ENCODE measurements at places on chromosomes 3 and 15. TPM values are rescaled to one million over a fixed set of nuclear protein-coding genes. Genes with fewer than 3 reads are reported as not detected.

The ITIH4 gene
- 1.3 TPM for polyA plus RNA-seq

The LMAN1L gene
- polyA plus RNA-seq, result not detected

The IGSF10 gene
- polyA plus RNA-seq, result not detected

The C3orf20 gene
- polyA plus RNA-seq, result 0.01 TPM

The ZNF660 gene
- 0.18 TPM for polyA plus RNA-seq

The FETUB gene
- not detected for polyA plus RNA-seq

The RAB5A gene
- 61.4 TPM for polyA plus RNA-seq

The MINAR1 gene
- polyA plus RNA-seq, result 0.03 TPM

The GATM gene
- polyA plus RNA-seq, result 21.4 TPM

The CP gene
- 0.23 TPM for polyA plus RNA-seq

The AGBL1 gene
- 0.96 TPM for polyA plus RNA-seq

The MGLL gene
- polyA plus RNA-seq, result 64.9 TPM

The GPR149 gene
- not detected for polyA plus RNA-seq

The C3orf33 gene
- polyA plus RNA-seq, result 3.8 TPM

Data from psoas muscle (tissue), 8 donors.